ENCODE measurements at places on chromosomes 12 and 14.

DNA sequence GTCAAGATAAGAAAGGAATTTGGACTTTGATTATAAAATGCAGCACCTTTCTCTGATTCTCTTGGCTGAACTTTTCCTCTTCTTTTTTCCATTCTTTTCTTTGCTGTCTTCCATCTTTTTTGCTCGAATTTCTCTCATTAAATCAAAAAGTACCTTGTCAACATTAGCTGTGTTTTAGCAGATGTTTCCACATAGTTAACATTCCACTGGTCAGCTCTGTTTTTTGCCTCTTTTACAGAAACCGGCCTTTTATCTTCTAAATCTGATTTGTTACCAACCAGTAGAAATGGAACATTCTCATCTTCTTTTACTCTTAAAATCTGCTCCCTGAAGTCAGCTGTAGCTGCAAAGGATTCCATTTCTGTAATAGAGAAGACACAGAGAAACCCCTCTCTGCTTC lies 71.1 kb upstream of the SYT1 start:
- DNase-seq: no peak

DNA sequence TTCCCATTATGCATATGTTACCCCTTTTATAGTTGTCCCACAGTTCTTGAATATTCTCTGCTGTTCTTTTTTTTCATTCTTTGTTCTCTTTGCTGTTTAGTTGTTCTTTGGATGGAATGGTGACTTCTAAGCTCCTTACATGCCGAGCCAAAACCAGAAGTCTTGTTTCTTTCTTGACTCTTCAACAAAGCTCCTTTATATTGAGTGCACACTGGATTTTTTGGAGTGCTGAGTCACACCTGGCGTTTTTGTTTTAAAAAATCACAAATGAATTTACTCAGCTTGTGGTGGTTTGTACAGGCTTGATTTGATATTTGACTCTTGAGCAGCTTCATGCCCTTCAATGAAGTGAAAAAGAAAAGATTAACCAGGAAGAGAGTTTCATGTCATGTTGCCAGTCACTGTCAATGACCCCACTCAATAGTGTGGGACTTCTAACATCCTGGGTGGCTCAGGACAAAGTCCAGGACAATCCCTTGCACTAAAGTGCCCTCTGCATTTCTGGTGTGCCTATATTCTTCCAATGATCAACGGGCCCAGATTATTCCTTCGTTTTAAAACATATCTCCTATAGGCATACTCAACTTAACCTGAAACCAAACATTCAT lies 112.4 kb upstream of the SLC38A4 start:
- DNase-seq: no peak

DNA sequence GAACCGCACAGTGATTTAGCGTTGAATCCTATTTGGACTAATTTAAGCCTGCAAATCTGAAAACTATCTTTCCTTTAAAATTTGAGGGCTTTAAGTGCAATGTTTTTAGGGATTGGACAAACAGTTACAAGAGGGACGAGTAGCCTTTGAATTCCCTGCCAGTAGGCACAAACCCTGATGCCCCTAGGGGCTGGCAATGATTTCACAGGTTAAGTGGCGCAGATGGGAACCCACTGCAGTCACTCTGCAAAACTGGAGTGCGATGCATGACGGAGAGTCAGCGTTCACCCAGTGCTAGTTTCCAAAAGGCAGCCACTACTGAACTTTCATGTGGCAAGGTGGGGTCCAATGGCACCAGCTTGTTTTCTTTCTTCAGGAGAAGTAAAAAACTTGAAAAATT lies 99.4 kb upstream of the FRMD6 start:
- no peak for DNase-seq

DNA sequence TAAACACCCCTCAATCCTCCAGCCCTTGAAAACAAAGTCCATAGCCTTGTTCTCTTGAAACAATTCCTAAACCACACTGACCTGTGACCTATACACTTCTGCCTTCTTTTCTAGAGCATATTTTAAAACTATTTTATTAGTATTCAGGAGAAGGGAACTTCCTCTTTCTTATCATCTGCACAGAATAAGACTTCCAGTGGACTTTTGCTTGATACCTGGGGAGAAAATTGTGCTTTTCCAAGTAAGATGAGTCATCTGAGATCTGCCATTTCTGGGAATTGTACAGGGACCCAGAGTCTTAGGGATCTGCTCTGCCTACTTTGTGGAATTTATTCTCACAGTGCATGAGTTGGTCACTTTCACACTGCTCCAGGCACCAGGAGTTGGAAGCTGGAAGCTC lies 10.5 kb upstream of the WNT5B start:
- DNase-seq: no peak
